GM23338 (cell line): ENCODE measurements at places on chromosomes 5 and 9. TPM values are rescaled to one million over a fixed set of nuclear protein-coding genes. Genes with fewer than 3 reads are reported as not detected.

- H3K4me1 ChIP-seq, result peaks cover 13% of the 10 kb centered on the region; the same call in 1 of the 2 replicates
- no peak overlapping the region for H3K27ac ChIP-seq
- H3K36me3 ChIP-seq, result no peaks in the 10 kb centered on the region
- peak overlapping the region; percentile 86 for H3K4me3 ChIP-seq
- DNase-seq, result peak; percentile 24
Observed at GRCh38 chr9:83622433-83622938, 457 bp upstream of the IDNK start.

- H3K4me1 ChIP-seq, result no peaks in the 10 kb centered on the region
- H3K27me3 ChIP-seq, result no peaks in the 10 kb centered on the region
- no peak overlapping the region for H3K27ac ChIP-seq
- no peak overlapping the region for H3K4me3 ChIP-seq
- DNase-seq, result no peak
Observed at GRCh38 chr9:25935188-25935587, 256.9 kb upstream of the TUSC1 start.

GRCh38 chr9:129803676-129804060, 684 bp downstream of the TOR1B start:
- no peak for DNase-seq
- peak overlapping the region; percentile 94 for H3K4me3 ChIP-seq
- H3K27me3 ChIP-seq, result no peaks in the 10 kb centered on the region
- H3K36me3 ChIP-seq, result no peaks in the 10 kb centered on the region
- H3K4me1 ChIP-seq, result no peaks in the 10 kb centered on the region; the same call in 1 of the 2 replicates

DNA sequence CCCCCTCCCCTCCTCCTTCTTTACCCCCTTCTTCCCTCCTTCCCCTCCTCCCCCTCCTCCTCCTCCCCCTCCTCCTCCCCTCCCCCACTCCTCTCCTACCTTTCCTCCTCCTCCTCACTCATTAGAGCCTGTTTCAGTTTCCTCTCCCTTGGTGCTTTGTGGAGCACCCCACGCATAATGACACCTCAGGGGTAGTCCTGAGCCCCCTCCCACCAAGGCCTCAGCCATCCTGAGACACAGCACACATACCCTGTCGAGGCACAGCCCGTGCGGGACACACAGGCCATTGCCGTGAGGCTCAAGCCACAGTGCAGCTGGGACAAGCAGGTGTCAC, 35.4 kb downstream of the HK3 start:
- H3K4me1 ChIP-seq, result peaks cover 15% of the 10 kb centered on the region; the same call in 1 of the 2 replicates
- DNase-seq, result no peak
- no peaks in the 10 kb centered on the region for H3K27me3 ChIP-seq
- no peak overlapping the region for H3K4me3 ChIP-seq

TLX3 gene
- polyA plus RNA-seq, result not detected in 2 replicates

SPATA24 gene
- 20.6 and 22.4 TPM in 2 replicates for polyA plus RNA-seq

RASGEF1C gene
- 0.40 and 0.77 TPM in 2 replicates for polyA plus RNA-seq
